ENCODE measurements at places on chromosomes 12 and 14. TPM values are rescaled to one million over a fixed set of nuclear protein-coding genes. Genes with fewer than 3 reads are reported as not detected.

Gene CARMIL3
- 1.9 TPM for total RNA-seq

Gene IFI27
- 20.4 TPM for total RNA-seq

Gene IAPP
- total RNA-seq = not detected

Gene MIPOL1
- total RNA-seq = 16.2 TPM

Gene NTN4
- total RNA-seq = 79.8 TPM

Gene RERG
- total RNA-seq = 40.5 TPM

Gene SRRM4
- 0.06 TPM for total RNA-seq

Gene ADAM20
- total RNA-seq = 3.2 TPM

Gene PTCSC3
- total RNA-seq = not detected

Gene C12orf54
- not detected for total RNA-seq

Gene TUBA1C
- 105 TPM for total RNA-seq

Gene OTX2
- total RNA-seq = 0.23 TPM

Gene BMP4
- 28.6 TPM for total RNA-seq
